Stimulated activated CD8-positive, alpha-beta memory T cell treated with anti-CD3 and anti-CD28 coated beads, Interleukin-4, amount 100 ng/mL, for 1 hour (primary cell): ENCODE measurements at places on chromosomes 6 and 20.

DNA sequence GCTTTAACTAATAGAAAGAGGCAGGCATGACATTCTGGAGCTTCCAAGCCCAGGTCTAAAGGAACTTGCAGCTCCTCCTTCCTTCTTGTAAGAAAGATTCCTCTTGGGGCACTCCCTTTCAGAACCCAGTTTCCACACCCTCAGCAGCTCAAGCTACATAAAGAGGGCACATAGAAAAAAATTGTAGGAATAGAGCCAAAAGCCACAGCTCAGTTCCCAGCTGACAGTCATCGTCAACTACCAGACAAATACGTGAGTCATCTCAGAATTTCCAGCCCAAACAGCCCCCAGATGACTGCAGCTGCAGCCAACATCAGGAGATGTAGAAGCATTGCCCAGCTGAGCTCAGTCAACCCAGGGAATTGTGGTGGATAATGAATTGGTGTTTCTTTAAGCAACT is 349.8 kb upstream of the ARID1B start:
- DNase-seq, result no peak

- DNase-seq, result no peak
Measured at GRCh38 chr6:127404133-127404532, 55.1 kb downstream of the KIAA0408 start.

DNA sequence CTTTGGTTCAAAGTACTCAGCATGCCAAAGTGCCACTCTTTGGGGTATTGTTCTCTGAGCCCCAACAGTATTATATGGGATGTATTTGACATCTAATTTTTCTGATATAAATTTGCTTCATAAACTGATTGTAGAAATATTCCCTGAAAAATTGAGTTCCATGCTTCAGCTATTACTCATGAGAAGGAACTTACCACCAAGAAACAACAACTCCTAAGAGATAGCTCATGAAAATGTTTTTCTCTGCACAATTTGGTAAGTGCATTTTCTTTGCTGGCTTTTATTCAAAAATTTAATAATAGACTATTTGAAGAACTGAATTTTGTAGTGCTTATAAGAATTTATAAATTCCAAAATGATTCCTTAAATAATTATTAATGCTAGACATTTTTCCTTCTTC is 12.8 kb upstream of the TPD52L1 start:
- DNase-seq, result no peak

- no peak for DNase-seq
Measured at GRCh38 chr6:68697394-68697793, 62.3 kb downstream of the ADGRB3 start.

DNA sequence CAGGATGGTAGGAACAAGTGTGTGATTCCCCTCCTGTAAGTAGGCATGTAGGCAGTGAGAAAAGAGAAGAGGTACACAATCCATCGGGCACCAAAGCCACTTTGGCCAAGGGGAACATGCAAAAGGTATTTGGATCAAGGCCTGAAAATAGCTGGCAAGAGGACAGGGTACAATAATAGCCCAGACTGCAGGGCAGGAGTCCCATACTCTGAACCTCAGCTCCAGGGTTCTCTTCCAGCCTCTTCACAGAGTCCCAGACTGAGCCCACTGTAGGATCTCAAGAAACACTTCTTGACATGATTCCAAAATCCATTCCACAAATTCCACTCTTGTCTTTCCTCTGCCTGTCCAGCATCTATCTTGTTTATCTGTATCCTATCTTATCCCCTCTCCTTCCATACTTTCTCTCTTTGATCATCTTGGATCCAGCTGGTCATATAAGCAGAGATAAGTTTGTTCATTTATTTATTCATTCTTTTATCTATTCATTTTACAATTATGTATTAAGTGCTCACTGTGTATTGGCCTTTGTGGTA is 19.7 kb downstream of the ACSS2 start:
- DNase-seq, result no peak

DNA sequence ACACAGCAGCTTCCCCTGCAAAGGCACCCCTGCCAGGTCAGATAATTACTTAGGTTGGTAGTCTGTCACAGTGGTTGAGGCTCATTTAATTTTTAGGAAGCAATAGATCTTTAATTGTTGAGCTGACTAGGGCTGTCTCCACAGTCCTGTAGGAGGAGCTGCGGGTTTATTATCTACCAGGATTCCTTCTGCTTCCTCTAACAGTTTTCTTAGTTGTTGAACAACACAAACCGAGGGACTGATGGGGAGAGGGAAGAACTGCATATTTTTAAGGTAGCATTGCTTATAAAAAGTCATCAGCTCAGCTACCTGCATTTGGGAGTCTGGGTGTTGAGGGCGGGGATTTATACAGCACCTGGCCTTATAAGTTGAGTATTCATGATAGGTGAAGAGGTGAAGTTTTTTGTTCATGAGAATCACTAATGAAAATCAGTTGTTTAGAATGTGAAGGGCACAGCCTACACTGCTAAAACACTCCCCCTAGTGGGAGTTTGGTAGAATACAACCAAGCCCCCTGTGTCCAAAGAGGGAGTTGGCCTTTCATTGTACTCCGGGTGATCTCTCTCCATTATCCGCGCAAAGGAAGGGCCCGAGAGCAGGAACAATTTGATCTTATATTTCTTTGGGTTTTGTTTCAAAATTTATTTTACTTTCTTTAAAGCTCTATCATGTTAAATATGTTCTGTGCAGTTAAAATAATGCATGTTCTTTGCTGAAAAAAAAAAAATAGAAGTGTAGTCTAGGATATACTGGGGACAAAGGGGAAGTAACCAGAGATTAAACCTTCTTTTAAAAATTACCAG is 69.6 kb downstream of the SSR1 start:
- DNase-seq, result no peak

DNA sequence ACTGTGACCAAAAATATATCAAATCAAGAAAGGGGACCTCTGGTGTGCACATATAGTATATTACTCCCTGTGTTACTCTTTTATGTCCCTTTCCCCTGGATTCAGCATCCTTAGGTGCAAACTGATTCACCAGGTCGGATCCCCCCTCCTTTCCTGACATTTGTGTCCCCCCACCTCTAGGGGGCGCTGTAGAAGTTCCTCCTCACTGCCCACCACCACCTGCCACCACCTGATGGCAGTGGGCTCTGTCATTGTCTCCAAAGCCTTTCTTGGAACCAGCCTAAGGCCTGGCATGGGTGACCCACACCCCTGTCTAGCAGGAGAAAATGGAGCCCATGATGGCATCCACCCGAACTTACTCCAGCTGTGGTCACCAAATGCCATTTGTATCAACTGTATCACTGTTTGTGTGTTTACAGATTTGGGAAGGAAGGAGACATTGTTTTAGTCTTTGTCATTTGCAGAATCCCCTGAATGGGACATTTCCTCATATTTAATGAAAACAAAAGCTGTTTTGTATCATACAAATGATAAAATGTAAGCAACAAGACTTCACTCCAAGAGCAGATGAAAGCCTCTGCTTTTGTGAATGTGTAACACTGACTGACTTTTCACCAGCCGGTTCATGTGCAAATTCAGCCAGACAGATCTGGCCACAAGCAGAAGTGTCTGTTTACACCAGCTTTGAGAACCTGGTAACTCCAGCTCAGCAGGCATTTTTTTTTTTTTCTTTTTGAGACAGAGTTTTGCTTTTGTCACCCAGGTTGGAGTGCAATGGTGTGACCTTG is 66.2 kb downstream of the ARMC2 start:
- no peak for DNase-seq

- DNase-seq, result no peak
Measured at GRCh38 chr6:118029967-118030366, 122.9 kb downstream of the SLC35F1 start.

DNA sequence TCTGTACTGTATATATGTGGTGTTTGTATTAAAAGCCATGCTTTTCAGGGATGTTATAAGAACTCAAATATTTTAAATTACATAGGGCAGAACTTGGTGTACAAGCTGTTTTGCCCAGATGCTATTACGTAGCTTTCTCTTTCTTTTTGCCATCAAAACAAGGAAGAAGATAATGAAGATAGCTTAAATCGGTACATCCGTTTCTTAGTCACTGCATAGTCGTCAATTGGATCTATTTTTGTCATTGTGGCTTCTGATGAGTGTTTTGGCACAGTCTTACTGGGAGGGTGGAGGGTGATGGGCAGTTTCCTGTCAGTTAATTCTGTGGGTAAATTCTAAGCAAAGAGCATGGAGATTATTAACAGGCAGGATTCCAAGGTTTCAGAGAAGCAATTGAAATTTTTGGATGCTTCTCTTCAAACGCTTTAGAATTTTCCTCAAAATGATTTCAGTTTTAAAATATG is 649.1 kb upstream of the GJE1 start:
- peak; percentile 23 for DNase-seq

DNA sequence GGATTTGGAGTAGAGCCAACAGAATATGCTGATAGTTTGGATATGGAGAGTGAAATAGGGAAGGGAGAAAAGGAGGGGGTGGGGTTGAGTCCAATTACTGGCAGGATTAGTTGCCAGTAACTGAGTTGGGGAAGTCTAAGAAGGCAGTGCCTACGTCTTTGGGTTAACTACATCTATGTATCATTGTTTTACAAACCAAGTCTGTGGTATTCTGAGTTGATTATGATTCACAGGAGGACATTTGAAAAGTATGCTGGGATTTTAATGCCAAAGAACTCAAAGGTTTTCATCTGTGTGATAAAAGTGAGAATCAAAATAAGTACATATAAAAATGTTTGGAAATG is 14.7 kb downstream of the DSE start:
- DNase-seq, result no peak

DNA sequence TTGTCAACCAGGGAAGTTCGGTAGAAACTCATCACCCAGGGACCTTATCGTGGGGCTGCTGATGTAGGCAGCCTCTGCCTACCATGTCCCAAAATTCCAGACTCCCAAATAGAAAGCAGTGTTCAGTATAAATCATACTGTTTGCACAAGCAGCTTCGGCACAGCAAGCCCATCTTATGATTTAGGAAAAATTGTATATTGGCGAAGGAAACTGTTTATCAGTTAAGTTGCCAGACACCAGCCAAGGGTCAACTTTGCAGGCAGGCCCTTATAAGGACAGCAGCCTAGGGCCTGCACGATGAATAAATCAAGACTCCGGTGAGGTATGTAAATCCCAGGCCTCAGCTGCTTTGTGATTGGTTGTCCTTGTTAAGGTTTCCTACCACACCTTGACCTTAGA is 36.8 kb downstream of the GFOD1 start:
- DNase-seq, result no peak
